Breast epithelium (tissue), 4 donors: ENCODE measurements at places on chromosomes 11 and 22. TPM values are rescaled to one million over a fixed set of nuclear protein-coding genes. Genes with fewer than 3 reads are reported as not detected.

DNA sequence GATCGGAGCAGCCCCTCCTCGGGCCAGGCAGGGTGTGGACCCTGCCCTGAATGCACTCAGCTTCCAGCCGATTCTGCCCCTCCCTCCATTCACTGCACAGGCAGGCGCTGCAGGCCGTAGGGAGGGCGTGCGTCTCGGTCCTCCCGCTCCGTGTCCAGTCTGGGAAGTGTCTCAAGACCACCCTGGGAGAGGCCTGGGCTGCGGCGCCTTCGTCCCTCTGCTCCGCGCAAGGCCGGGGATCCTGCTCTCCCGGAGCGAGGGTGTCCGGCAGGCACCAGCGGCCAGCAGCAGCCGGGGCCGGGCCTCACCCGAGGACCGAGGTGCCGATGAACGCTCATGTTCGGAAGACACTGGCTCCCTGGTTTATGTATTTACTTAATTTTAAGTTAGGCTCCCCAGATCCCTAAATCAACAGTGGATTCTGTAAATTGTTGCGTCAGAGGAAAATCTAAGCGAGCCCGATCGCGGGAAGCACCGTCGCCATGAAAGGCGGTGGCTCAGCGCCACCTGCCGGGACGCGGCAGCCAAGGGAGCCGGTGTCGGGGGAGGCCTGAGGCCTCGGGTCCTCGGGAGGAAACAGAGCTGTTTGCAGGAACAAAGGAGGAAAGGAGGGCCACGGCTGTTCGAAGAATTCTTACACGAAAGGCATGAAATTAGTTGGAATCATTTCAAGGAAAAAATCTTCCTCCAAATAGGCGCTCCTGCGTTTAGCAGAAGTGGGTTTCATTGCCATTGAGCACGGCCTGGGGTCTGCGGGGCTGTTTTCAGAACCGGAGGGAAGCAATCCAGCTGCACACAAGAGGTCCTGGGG, 195.3 kb downstream of the BRD1 start:
- H3K27ac ChIP-seq, result no peak overlapping the region
- DNase-seq, result no peak
- H3K4me3 ChIP-seq, result peak overlapping the region; percentile 22

GRCh38 chr11:116687458-116688201, 85.2 kb downstream of the BUD13 start:
- no peak for DNase-seq
- H3K36me3 ChIP-seq, result no peaks in the 10 kb centered on the region
- H3K27me3 ChIP-seq, result no peaks in the 10 kb centered on the region
- H3K27ac ChIP-seq, result no peak overlapping the region

- H3K36me3 ChIP-seq, result no peaks in the 10 kb centered on the region
- no peaks in the 10 kb centered on the region for H3K27me3 ChIP-seq
- DNase-seq, result peak; percentile 63
- peak within 1 kb of the TSS; percentile 86 for H3K27ac ChIP-seq
- peak within 1 kb of the TSS; percentile 79 for H3K4me3 ChIP-seq
These were observed at the start of gene MCAT for GRCh38 chr22:43142880-43143562. TSS of gene MCAT (minus strand) at chr22:43143398. CDS start at chr22:43143348, 50 bp downstream.

DNA sequence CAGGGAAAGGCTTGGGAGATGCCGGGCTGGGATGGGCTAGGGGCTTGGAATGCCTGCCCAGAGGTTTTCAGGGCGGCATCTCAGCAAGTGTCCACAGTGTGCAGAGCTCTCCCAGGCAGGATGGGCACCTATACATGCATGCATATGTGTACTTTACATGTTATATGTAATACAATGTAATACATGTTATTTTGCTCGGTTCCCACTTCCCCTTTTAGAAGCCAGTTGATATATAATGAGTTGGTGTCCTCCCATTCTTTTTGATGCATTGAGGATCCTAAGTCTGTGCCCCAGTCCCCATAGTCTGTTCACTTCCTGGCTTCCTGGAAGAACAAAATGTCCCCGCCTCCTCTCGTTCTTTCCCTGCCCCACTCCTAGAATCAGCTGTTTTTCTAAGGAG, 20.1 kb upstream of the EIF3D start:
- H3K27me3 ChIP-seq, result peaks cover 36% of the 10 kb centered on the region
- no peaks in the 10 kb centered on the region for H3K36me3 ChIP-seq
- no peak overlapping the region for H3K4me3 ChIP-seq
- DNase-seq, result no peak

DNA sequence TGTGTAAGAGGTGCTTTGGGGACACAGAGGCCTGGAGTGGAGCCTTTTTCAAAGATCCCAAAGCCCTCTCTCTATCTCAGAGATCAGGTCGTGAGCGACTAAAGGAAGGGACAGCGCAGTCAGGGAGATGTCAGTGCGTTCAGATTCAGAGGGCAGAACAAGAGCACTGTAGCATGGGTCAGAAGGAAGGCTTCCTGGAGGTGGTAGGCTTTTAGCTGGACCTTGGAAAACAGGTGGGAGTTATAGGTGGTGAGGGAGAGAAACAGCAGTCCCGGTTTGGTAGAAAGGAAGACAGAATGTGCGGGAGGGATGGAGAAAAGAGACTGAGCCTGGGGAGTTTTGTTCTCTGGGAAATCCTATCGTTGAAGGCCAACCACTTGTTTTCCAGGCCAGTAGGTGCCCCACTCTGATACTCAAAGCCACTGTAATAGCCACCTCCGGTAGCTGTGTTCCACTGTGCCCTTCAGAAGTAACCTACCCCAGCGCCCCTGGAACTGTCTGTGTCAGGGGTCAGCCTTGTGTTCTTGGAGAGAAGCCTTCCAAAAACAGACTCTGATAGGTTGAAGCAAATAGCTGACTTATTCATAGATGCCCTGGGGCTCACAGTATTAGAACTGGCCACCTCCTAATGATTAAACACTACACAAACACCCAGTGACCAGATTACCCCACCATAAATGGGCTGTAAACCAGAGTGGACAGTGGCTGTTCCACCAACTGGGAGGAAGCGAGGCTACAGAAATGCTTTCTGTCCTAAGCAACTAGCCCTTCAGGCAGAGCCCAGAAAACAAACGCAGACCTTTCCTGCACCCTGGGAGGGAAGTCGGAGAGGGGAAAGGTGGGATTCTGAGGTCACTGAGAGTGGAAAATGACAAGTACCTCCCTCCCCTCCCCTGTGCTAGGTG, 157.7 kb downstream of the DBX1 start:
- H3K4me3 ChIP-seq, result no peak overlapping the region
- no peak for DNase-seq
- H3K4me1 ChIP-seq, result no peaks in the 10 kb centered on the region
- H3K27me3 ChIP-seq, result no peaks in the 10 kb centered on the region

GRCh38 chr11:7673724-7674434, 579 bp upstream of the CYB5R2 start:
- no peaks in the 10 kb centered on the region for H3K4me1 ChIP-seq
- no peaks in the 10 kb centered on the region for H3K27me3 ChIP-seq
- peak overlapping the region; percentile 55 for H3K4me3 ChIP-seq
- DNase-seq, result peak; percentile 67
- H3K27ac ChIP-seq, result peak overlapping the region; percentile 75
- H3K36me3 ChIP-seq, result no peaks in the 10 kb centered on the region

GRCh38 chr22:46848197-46848596, 85.7 kb downstream of the TBC1D22A start:
- H3K27ac ChIP-seq, result no peak overlapping the region
- DNase-seq, result no peak
- no peak overlapping the region for H3K4me3 ChIP-seq
- H3K4me1 ChIP-seq, result no peaks in the 10 kb centered on the region

DNA sequence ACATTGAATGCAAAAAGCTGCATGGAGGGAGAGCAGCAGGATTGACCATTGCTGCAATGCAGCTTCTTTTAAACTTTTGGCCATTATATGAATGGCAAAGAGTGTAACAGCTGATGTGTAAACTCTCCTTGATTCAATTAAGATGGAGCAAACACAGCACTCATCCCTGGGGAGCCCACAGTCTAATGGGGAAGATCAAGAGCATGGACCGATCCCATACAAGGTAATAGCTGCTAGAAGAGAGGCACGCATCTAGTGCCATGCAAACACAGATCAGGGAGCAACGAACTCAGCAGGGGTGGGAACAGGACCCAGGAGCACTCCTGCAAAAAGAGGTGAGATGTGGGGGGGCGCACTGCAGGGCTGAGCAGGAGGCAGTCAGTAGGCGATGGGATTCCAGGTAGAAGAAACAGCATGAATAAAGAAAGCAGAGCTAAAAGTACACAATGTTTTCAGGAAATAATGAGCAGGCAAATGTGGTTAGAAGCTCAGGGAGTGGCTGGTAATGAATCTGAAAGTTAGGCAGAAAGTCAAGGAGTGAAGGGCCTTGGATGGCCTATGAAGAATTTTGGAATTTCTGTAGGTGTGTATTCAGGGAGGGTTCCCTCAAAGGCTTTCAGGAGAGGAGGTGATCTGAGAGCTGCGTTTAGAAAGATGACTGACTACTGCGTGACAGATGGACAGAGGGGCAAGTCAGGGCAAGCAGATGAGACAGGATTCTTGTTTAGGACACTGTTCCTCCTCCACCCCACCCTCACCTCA, 17.2 kb upstream of the BMAL1 start:
- H3K4me3 ChIP-seq, result no peak overlapping the region
- no peaks in the 10 kb centered on the region for H3K36me3 ChIP-seq
- no peaks in the 10 kb centered on the region for H3K27me3 ChIP-seq

GRCh38 chr22:46187862-46188261, 37.5 kb downstream of the PPARA start:
- H3K4me1 ChIP-seq, result no peaks in the 10 kb centered on the region
- H3K4me3 ChIP-seq, result no peak overlapping the region
- no peak for DNase-seq
- H3K36me3 ChIP-seq, result no peaks in the 10 kb centered on the region
- no peak overlapping the region for H3K27ac ChIP-seq

- H3K27ac ChIP-seq, result no peak overlapping the region
- H3K27me3 ChIP-seq, result no peaks in the 10 kb centered on the region
These were observed 694.6 kb downstream of the TBC1D22A start for GRCh38 chr22:47457021-47457420.

DNA sequence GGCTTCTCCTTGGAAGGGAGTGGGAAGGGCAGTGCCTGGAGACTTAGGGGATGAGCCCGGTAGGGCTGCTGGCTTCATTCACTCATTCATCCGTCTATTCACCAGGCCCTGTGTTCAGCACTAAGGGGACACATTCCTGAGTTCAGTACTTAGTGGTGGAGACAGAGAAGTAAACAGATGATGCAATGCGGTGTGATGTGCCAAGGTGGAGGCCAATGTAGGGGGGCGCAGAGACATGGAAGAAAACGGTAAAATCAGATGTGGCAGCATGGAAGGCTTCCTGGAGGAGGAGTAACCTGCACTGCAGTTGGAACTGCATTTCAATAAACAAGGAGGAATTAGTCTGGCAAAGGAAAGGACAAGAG, 21.3 kb downstream of the GRIK4 start:
- no peak overlapping the region for H3K4me3 ChIP-seq
- H3K27ac ChIP-seq, result no peak overlapping the region
- no peaks in the 10 kb centered on the region for H3K36me3 ChIP-seq
- no peaks in the 10 kb centered on the region for H3K27me3 ChIP-seq
- H3K4me1 ChIP-seq, result no peaks in the 10 kb centered on the region
- DNase-seq, result no peak

DNA sequence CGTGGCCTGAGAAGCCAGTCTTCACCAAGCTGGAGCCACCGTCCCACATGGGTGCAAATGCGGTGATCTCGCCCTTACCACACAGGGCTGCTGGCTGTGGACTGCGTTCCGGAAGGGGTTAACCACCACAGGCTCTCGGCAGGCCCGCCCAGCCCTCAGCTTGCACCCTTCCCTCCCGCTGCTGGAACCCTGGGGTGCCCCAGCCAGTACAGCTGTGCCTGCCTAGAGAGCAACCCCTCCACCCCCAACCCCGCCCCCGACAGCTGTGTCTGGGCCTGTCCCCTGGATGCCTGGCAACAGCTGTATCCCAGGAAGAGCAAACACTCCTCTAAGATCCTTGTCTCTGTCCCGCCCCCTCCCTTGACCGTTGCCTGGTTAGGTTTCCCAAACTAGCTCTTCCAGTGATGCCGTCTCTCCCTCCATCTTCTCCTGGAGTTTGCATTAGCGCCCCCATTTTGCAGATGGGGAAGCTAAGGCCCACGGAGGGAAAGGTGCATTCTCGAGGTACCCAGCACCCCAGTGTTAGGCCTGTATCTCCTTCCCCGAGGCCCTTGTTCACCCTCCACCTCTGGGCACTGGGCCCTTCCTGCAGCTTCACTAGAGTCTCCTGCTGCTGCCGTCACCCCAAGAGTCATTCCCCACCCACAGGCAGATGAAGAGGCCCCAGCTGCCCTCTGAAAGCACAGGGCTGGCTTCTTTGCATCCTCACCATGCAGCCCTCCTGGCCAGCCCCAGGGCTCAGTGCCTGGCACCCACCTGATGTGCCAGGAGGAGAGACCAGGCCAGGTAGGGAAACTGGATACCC, 12.6 kb upstream of the COX8A start:
- DNase-seq, result peak; percentile 73
- no peak overlapping the region for H3K4me3 ChIP-seq
- peak overlapping the region; percentile 9 for H3K27ac ChIP-seq

OR2D3 gene
- total RNA-seq, result not detected

CD81 gene
- total RNA-seq, result 770 TPM

CYTH4 gene
- total RNA-seq, result 10.5 TPM

ARFGAP3 gene
- 51.2 TPM for total RNA-seq
